Stimulated activated naive CD4-positive, alpha-beta T cell (primary cell): ENCODE measurements at places on chromosomes 4 and X.

GRCh38 chrX:1476682-1477081 lies 24.0 kb upstream of the ASMTL start:
- no peak for DNase-seq

GRCh38 chr4:155509555-155509954 lies 132.8 kb upstream of the MAP9 start:
- DNase-seq = no peak

- DNase-seq = no peak
Measured at GRCh38 chrX:8235026-8235425, 64.0 kb upstream of the VCX2 start.

- DNase-seq = no peak
Measured at GRCh38 chr4:154344686-154345085, 146.9 kb downstream of the DCHS2 start.

DNA sequence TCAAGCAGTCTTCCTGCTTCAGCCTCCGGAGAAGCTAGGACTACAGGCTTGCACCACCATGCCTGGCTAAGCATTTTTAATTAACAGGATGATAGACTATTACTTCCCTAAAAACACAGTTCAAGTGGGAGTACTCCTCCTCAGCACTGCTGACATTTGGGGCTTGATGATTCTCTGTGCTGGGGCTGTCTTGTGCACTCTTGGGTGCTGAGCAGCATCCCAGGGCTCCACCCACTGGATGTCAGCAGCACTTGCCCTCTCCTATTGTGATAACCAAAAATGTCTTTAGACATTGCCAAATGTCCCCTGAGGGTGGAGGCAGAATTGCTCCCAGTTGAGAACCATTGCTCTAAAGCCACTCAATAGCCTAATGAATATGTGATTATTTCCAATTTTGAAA lies 60.4 kb downstream of the CLCN4 start:
- no peak for DNase-seq

- DNase-seq = peak; percentile 30
Measured at GRCh38 chr4:2786152-2786671, 6.7 kb upstream of the SH3BP2 start.

DNA sequence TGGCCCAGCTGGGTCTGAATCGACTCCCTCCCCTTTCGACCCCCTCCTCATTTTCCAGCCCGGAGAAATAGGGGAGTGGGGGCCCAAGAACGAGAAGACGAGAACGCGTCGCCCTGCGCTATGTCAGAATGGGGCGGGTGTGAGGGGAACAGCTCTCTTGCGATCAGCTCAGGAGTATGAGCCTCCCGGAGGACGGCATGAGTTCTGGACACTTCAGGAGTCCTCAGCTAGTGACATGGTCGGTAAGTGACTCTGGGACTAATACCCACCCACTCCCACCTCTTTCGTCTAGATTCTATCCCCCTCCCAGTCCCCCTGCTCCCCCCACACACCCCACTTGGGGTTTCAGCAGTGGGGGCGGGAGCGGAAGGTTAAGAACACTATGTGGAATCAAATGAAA lies 944 bp downstream of the KLF8 start:
- no peak for DNase-seq

- no peak for DNase-seq
Measured at GRCh38 chr4:32429151-32429550, 1709.0 kb downstream of the PCDH7 start.

GRCh38 chrX:38675856-38676255 lies 114.5 kb downstream of the TSPAN7 start:
- DNase-seq = no peak

- no peak for DNase-seq
Measured at GRCh38 chrX:107978707-107979307, 3.4 kb downstream of the TEX13B start.
